ENCODE measurements at places on chromosomes 1 and 21.

- peak; percentile 56 for DNase-seq
Measured at GRCh38 chr1:93448292-93448982, 519 bp downstream of the FNBP1L start.

- peak; percentile 70 for DNase-seq
Measured at GRCh38 chr1:204072931-204073836, at the start of gene SOX13. TSS of gene SOX13 (plus strand) at chr1:204073115. CDS start at chr1:204112916, 39,801 bp downstream.

- peak; percentile 12 for DNase-seq
Measured at GRCh38 chr1:5975133-5975880, 16.9 kb downstream of the NPHP4 start.

- no peak for DNase-seq
Measured at GRCh38 chr1:234316486-234316885, 56.8 kb upstream of the COA6 start.

GRCh38 chr1:237809099-237809498 is 81.6 kb downstream of the ZP4 start:
- DNase-seq = no peak

- no peak for DNase-seq
Measured at GRCh38 chr21:26297851-26298250, 127.3 kb upstream of the APP start.

DNA sequence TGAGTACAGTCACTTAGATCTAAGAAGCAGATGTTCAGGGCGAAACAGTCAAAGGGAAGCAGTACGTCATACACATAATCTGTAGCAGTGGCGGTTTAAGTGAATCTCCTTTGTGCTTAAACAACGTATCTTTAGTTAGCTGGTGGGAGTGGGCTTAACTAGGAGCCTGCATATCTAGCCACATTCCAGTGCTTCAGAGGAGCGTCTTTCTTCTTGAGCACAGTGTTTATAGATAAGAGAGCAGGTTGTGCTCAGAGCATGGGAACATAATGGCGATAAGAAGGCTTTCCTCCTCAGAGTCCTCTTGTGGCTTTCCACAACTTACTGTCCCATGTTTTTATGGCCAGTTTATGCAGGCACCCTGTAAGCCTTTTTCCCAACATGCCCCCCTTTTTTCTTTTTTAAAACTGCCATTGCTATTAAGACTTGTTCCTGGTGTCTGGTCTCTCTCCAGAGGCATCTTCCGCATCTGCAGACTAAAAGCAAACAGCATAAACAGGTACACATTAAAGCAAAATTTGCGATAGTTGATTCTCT is 3.2 kb downstream of the DAP3 start:
- no peak for DNase-seq

DNA sequence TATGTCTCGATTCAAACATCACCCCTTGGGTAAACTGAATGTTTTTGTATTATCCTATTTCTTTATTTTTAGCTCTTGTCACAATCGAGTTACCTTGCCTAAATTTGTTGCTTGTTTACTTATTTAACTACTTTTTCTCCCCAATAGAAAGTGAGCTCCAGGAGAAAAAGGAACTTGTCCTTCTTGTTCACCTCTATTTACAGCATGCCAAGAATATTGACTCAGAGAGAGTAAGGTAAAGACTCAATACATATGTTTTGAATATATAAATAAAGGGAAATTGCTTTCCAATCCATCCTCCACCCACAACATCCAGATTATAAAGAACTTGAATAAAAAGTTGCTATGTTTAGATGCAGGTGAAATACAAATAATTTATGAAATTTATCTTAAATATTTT is 107.3 kb upstream of the PDC start:
- DNase-seq = no peak

- peak; percentile 77 for DNase-seq
Measured at GRCh38 chr1:43238085-43238484, 31.7 kb upstream of the TMEM125 start.

- no peak for DNase-seq
Measured at GRCh38 chr1:178493301-178493741, 3.4 kb downstream of the CLEC20A start.

DNA sequence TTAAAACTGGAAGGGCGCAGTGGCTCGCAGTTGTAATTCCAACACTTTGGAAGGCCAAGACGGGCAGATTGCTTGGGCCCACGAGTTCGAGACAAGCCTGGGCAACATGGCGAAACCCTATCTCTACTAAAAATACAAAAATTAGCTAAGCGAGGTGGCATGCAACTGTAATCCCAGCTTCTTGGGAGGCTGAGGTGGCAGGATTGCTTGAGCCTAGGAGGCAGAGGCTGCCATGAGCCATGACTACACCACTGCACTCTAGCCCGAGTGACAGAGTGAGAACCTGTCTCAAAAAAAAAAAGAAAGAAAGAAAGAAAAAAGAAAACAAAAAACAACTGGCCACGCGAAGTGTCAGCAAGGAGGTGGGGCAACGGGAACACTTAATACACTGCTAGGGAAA is 6.3 kb downstream of the UBE2G2 start:
- DNase-seq = no peak

DNA sequence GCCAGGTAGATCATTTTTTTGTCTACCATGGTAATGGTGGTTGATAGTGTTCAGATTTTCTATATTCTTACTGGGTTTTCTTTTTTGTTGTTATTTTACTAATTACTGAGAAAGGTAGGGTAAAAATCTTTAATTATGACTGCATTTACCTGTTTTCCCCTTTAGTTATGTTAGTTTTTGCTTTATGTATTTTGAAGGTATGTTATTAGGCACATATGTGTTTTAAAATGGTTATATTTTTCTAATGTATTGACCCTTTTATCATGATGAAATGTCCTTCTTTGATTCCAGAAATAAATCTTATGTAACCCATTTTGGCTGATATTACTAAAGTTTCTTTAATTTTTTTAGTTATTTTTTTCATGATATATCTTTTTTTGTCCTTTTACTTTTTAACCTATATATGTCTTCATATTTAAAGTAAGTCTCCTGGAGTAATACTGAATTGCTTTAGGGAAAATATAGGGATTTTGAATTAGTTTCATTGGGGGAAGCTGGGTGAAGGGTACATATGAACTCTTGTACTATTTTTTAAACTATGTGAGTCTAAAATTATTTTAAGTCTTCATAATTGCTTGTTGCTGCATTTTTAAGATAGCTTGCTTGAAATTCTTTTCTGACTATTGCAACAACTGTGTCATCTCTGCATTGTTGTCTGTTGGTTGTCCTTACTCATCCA is 22.4 kb downstream of the SLC35A3 start:
- no peak for DNase-seq

DNA sequence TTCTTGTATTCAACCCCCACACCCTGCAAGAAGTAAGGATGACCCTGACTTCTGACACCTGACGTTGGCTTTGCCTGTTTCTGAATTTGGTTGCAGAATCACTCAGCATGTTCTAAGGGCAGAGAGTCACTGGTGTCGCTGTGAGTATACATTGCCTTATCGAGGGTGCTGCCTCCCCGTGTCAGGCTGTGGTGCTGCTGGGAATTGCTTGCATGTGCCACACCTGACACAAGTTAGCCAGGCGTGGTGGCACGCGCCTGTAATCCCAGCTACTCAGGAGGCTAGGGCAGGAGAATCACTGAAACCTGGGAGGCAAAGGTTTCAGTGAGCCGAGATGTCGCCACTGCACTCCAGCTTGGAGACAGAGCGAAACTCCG is 45.9 kb downstream of the WDR4 start:
- peak; percentile 5 for DNase-seq

- DNase-seq = no peak
Measured at GRCh38 chr1:168468042-168468809, 75.6 kb downstream of the XCL2 start.

- DNase-seq = no peak
Measured at GRCh38 chr1:237411621-237412020, 369.6 kb downstream of the RYR2 start.

- no peak for DNase-seq
Measured at GRCh38 chr1:121418369-121419049, 233.7 kb downstream of the SRGAP2C start.

GRCh38 chr1:99956755-99957154 is 13.0 kb upstream of the SLC35A3 start:
- no peak for DNase-seq

DNA sequence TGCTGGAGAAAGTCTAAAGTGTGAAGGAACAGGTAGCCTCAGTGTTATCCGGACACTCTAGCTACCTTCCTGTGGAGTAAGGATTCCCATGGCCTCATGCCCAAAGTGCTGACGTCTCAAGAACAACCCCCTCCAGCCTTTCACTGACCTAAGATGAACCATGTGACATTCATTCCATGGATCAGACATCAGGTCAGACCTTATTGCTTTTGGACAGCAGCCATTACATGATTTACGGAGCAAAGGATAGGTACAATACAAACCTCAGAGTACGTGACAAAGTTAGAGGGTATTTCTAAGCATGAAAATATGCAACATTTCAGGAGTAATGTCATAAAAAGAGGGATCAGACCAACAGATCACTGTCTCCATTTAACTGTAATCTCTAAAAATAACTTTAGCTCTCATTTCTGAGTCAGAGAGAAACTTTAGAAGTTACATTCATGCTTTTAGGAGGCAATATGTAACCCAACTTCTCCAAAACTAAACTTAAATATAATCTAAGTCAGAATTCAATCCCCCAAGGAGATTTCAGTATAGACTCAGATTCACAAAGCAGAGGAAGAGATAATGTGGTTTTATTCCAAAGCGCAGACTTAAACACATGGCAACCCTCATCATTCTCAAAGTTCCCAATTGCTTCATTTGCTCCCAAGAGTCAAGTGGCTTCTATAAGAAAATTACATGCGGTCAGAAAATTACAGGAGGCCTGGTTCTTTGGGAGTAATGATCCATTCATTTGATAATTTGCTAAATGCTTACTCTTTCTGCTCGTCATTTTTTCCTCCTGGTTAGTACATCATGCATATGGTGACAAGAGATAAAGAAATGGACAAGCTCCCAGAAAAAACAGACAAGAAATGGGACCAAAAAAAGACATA is 280.4 kb downstream of the SETD4 start:
- DNase-seq = no peak
